Left forelimb (tissue), 1 donor: ENCODE measurements at places on chromosomes 3 and 15.

DNA sequence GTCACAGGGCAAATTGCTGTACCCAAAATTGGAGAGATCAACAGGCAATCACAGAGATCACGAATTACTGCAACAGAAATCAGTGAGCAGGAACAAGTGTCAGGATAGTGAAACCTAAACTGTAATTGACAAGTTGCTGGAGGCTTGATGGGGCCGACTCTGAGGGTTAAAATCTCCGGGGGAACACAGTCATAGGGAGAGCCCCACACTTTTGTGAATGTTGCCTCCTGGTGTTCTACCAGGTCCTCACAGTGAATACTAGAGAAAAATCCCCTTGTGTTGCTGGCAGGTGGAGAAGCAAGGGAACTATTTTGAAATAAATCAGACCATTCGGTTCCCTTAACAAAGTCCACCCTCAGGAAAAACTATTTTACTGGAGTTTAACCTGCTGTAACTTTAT is 697.5 kb upstream of the CBLB start:
- DNase-seq = no peak

- DNase-seq = no peak
Observed at GRCh38 chr3:71492974-71493771, 90.4 kb downstream of the FOXP1 start.

- peak; percentile 90 for DNase-seq
Observed at GRCh38 chr15:31870328-31871165, 159.8 kb upstream of the CHRNA7 start.

DNA sequence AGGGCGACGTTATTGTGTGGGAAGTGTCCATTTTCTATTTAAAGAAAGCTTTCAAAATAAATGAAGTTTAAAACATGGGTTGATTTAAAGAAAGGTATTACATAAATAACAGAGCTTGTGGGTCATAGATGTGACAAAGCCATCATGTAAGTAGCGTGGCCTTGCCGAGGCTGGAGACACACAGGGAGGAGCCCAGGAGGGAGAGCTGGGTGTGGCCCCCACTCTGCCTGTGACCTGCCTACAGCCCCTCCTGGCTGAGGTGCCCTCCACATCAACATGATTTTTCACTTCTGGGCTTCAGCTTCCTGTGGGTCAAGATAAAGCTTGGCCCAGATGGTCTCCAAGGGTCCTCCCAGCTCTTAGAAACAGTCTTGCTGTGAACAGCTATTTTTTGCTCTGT is 12.5 kb upstream of the MGLL start:
- DNase-seq = no peak

DNA sequence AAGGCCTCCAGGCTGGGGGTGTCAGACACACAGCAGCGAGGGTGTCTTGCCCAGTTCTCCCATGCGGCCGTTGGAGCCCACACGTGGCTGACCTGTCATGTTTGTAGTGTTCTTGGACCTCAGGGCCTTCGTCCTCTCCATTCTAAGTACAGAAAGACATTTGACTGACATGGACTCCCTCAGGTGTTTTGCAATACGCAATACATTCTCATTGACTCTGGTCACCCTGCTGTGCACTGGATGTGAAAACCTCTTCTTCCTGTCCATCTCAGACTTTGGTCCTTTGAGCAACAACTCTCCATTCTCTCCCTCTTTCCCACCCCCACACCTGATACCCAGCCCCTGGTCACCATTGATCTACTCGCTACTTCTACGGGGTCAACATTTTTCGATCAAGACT is 28.9 kb upstream of the ACAD9 start:
- no peak for DNase-seq

DNA sequence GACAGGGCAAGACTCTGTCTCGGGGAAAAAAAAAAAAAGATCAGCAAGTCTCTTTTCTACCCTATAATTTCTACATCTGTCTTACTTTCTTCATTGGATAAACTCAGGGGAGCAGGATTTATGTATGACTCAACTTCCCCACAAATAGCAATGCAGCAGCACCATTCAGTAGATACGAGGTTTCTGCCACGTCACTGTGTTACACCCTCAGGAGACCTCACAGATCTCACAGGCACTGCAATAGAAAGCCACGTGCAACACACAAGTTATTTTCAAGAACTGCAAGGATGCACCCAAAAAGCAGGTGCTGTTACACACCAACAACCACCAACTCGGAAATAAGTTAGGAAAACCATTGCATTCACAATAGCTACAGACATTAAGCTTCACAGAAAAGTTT is 30.2 kb downstream of the TSPAN3 start:
- peak; percentile 36 for DNase-seq

DNA sequence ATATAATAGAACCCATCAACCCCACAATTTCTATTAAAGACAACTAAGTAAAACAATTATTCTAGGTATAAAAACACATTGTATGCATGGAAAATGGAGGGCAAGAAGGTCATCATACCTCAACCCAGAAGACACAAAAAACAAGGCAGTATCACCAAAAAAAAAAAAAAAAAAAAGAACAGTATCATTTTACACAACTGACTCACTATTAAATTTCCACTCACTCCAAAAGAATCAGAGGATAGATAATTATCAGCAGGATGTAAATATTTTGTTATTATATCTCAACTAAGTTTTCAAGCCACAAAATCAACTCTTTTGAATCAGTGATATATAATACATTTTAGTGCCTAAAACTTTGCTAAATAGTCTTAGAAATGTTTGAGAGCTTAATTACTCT is 55.0 kb downstream of the CLASP2 start:
- no peak for DNase-seq
